Activated CD4-positive, CD25-positive, alpha-beta regulatory T cell treated with anti-CD3 and anti-CD28 coated beads, Interleukin-2, amount 50 U/mL, for 24 hours (primary cell): ENCODE measurements at places on chromosomes 5 and 9.

GRCh38 chr5:136399527-136399926, 34.2 kb upstream of the TRPC7 start:
- no peak for ATAC-seq

GRCh38 chr9:99193466-99193821, 28.3 kb downstream of the ALG2 start:
- ATAC-seq: no peak

GRCh38 chr9:89935115-89935514, 330.3 kb downstream of the GADD45G start:
- ATAC-seq: no peak

DNA sequence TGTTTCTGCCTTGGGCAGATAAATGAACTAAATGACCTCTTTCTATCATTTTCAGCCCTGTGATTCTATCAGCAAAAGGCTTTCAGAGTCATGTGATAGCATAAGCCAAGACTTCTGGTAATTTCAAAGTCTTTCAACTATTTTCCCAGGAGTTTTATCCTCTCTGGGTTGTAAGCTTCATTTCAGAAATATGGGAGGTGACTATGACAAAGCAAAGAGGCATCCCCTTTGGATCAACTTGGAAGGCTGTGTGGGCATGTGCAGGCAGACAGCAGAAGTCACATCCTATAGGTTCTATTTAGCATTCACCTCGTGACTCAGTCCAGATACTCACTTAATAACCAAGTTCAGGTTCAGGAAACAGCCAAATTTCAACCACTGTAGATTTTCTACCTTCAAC, 149.0 kb upstream of the FST start:
- no peak for ATAC-seq

DNA sequence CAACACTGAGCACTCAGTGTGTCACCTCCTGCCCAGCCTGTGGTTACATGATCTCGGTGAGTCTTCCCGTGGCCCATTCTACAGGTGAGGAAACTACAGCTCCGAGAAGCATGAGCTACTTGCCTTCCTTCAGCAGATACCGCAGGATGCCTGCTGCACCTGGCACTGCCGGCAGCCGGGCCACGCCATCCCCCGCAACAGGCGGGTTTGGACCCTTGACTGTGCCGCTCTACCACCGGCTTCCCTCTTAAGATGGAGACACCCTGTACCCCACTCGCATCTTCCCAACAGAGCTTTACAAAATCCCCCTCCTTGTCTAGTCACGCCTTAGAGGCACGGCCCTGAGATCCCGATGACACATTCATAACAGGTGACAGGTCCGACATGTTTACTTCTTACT, 74.9 kb upstream of the OTULINL start:
- ATAC-seq: no peak
